Substantia nigra (tissue), 51 donors: ENCODE measurements at places on chromosomes 3 and 15.

DNA sequence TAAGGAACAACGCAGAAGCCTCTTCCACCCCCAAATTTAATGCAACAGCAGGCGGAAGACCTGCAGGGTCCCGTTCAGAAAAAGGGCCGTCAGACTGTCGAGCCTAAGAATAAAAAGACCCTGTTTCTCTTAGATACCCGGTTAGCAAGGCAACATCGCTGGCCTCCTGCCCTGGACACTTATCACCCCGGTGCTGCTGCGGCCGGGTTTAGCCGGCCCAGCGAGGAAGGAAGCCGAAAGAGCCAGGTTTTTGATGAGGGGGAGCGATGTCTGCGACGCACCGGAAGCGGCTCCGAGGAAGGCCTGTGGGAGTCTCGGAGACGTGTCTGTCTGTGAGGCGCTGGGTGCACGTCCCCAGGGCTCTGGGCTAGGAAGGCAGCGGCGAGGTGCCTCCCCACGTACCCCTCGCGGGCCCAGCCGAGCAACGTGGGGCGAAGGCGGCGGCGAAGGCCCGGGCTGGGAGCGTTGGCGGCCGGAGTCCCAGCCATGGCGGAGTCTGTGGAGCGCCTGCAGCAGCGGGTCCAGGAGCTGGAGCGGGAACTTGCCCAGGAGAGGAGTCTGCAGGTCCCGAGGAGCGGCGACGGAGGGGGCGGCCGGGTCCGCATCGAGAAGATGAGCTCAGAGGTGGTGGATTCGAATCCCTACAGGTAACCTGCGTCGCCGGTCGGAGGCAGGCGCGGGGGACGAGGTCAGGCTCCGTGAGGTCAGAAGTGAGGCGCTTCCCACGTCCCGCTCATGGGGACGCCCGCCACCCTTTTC, at the start of gene UBA5:
UBA5 (plus strand) TSS at position 278 of the 759 bp plus-strand sequence; CDS start at position 487, 209 bp downstream.
- DNase-seq: peak; percentile 80

GRCh38 chr3:130789782-130790322, 43.2 kb upstream of the PIK3R4 start:
- no peak for DNase-seq

GRCh38 chr3:70980646-70981170, 602.8 kb downstream of the FOXP1 start:
- no peak for DNase-seq

DNA sequence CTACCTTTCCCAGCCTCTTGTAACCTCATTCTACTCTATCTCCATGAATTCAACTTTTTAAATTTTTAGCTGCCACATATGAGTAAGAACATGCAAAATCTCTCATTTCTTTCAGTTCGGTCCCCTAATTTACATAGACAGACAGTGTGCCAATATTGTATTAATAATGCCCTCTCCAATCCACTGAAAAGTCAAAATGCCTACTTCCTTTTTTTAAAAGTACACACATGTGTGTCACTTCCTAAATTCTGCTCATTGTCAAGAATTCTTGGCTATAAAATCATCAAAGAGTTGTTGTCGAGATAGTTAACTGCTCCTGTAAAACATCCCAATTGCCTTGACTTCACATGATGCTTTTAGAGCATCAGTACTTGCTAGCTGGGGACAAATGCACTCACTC, 84.2 kb upstream of the IL12A start:
- DNase-seq: no peak

- DNase-seq: no peak
Measured at GRCh38 chr3:149134575-149134974, 5.1 kb downstream of the HPS3 start.

DNA sequence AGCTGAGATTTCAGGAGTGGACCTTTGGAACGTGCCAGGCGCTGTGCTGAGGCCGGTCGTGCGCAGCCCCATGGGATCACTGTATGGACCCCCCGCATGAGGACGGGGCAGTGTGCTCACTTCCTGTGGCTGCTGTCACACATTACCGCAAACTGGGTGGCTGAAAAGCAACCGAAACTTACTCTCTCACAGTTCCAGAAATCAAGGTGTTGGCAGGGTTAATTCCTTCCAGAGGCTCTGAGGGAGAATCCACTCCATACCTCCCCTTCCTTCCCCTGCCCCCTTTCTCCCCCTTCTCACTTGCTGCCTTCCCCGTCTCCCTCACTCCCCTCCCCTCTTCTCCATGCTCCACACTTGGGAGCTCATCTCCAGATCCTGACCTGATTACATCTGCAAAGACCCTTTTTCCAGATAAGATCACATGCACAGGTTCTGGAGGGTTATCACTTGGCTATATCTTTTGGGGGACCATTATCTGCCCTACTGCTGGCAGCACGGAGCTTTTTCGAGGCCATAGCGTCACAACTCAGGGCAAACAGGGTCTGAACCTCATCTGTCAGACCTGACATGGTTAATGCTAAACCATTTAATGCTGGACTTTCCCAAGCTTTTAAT, 41.2 kb downstream of the KLF13 start:
- DNase-seq: no peak
